ENCODE measurements at places on chromosomes 2 and 18.
A peak's percentile ranks its signal among the peaks of the same experiment; 100 is the strongest.

GRCh38 chr2:110677080-110677479, 783 bp downstream of the BUB1 start:
- no peak overlapping the region for H3K27ac ChIP-seq
- no peaks in the 10 kb centered on the region for H3K27me3 ChIP-seq
- no peaks in the 10 kb centered on the region for H3K36me3 ChIP-seq
- peak overlapping the region; percentile 84 for H3K4me3 ChIP-seq

DNA sequence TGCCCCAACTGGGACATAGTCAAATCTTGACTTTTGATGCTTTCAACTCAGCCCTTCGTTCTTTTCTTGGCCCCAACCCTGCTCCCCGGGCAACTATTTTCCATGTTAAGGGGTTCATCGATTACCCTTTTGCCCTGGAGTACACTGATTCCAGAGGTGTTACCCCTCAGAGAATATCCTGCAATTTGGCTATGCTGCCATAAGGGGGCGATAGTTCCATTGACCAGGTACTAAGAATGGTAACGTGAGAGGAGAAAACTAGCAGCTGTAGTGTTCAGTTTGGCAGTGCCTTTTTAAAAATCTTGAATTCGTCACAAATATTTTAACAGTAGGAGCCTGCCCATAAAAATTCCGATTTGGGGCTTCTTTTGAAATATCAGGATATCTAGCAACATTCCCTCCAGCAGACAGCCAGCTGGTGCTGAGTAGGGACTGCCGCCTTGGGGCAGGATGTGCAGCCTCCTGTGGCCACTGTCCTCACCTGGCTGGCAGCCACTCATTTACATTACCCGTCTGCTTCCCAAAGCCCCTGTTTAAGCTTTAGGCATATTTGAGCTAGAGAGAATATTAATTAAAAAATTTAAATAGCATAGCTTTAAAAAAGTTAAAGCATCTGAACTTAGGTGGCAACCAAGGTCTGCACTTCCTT, 146.3 kb upstream of the SKOR2 start:
- no peaks in the 10 kb centered on the region for H3K4me1 ChIP-seq
- H3K27ac ChIP-seq: no peak overlapping the region
- no peaks in the 10 kb centered on the region for H3K36me3 ChIP-seq
- H3K27me3 ChIP-seq: peaks cover 9% of the 10 kb centered on the region
- DNase-seq: peak; percentile 51

- H3K27me3 ChIP-seq: no peaks in the 10 kb centered on the region
- no peak overlapping the region for H3K27ac ChIP-seq
- DNase-seq: no peak
Observed at GRCh38 chr2:174012347-174013314, 47.5 kb upstream of the SP3 start.

- H3K36me3 ChIP-seq: no peaks in the 10 kb centered on the region
- DNase-seq: peak; percentile 77
- peaks cover 6% of the 10 kb centered on the region for H3K4me1 ChIP-seq
- H3K4me3 ChIP-seq: no peak overlapping the region
- H3K27ac ChIP-seq: no peak overlapping the region
- H3K27me3 ChIP-seq: no peaks in the 10 kb centered on the region
Observed at GRCh38 chr2:40240070-40240469, 211.8 kb downstream of the SLC8A1 start.

- H3K27me3 ChIP-seq: no peaks in the 10 kb centered on the region
- peaks cover 35% of the 10 kb centered on the region for H3K4me1 ChIP-seq
- H3K27ac ChIP-seq: no peak overlapping the region
- H3K4me3 ChIP-seq: no peak overlapping the region
Observed at GRCh38 chr2:42139101-42139500, 30.1 kb upstream of the EML4 start.

- no peaks in the 10 kb centered on the region for H3K36me3 ChIP-seq
- peak overlapping the region; percentile 70 for H3K27ac ChIP-seq
- no peak overlapping the region for H3K4me3 ChIP-seq
- DNase-seq: no peak
- no peaks in the 10 kb centered on the region for H3K27me3 ChIP-seq
Observed at GRCh38 chr2:217440000-217440399, 562.8 kb downstream of the TNS1 start.

DNA sequence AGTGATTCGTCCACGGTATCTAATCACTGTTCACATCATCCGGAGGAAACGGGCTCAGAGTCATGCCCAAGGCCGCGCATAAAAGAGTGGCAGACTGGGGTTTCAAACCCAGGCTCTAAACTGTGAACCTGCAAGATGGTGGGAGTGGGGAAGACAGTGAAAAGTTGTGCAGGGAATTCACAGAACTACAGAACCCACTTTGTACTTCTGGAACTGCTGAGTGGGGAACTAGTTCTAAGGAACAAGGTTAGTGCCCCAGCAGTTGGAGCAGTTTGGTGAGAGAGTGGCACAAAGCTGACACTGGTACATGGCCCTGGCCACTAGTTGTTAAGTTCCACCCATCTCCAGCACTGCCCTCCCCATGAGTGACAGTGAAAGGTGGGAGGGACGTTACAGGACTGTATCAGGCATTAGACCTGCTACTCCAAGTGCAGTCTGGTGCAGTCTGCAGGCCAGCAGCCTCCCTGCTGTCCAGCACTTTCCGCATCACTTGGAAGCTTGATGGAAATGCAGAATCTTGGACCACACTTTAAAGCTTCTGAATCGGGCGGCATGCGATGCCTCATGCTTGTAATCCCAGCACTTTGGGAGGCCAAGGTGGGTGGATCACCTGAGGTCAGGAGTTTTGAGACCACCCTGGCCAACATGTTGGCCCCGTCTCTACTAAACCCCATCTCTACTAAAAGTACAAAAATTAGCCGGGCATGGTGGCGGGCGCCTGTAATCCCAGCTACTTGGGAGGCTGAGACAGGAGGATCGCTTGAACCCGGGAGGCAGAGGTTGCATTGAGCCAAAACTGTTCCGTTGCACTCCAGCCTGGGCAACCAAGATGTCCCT, 47.3 kb downstream of the C2orf42 start:
- H3K27ac ChIP-seq: peak overlapping the region; percentile 89
- peak overlapping the region; percentile 76 for H3K4me3 ChIP-seq
- H3K27me3 ChIP-seq: no peaks in the 10 kb centered on the region
- peaks cover under 1% of the 10 kb centered on the region for H3K36me3 ChIP-seq
- H3K4me1 ChIP-seq: peaks cover 22% of the 10 kb centered on the region
- DNase-seq: peak; percentile 49

DNA sequence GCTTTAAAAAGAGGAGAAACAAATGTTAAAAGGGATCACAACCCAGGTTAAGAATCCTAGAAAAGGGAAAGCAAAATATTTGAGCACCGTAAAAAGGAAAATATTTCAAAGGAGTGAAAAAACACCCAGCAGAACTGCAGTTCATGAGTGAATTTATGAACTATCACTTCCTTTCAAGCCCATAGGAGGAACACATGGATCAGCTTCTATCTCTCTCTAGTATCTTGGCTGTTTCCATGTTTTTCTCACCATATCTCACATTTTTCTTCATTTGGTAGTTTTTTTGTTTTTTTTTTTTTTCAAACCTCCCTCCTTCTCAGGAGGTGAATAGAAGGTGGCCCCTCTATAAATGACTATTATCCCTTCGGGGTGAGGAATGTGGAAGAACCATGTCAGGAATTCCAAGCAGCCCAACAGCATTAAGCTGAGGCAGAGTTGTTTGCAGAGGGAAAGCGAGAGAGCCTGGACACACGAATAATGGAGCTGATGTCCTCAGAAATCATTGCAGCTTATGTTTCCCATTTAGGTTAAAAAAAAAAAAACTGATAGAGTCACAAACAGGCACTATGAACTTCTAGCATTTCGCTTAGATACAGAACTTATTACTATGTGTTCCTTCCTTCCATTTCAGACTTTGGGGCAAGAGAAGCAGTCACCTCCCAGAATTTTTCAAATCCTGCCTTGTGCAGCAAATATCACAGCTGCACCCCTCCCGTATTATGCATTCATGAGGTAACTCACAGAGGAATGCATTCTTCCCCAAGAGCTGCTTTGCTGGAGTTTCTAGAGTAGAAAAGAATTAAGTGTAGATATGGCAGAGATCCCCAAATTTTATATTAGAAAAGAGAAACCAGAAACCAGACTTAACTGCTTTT, 315.6 kb downstream of the IRS1 start:
- peaks cover 10% of the 10 kb centered on the region for H3K4me1 ChIP-seq
- no peak overlapping the region for H3K4me3 ChIP-seq
- no peaks in the 10 kb centered on the region for H3K27me3 ChIP-seq
- no peak for DNase-seq
- H3K36me3 ChIP-seq: peaks cover 9% of the 10 kb centered on the region

DNA sequence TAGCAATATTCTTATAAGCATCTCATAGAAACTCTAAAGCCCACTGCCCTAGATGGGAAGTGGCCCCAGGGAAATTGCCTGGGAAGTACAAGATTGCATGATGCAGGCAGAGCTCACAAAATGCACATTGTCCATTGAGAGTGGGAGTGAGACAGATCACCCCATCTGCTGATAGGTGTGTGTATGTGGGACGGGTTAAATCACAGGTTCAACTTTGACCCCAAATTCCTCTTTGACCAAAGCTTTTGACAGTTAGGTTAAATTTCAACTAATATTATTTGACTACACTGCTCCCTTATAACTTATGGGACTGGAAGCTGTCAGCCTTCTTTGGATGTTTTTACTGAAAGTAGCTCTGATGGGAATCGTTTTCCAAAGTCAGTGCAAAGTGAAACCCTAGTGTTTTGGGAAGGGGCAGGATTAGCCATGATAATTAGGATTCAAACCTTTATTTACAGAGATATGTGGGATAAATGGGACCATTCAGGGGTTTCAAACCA, 11.4 kb upstream of the FABP1 start:
- peaks cover 80% of the 10 kb centered on the region for H3K27me3 ChIP-seq
- H3K4me1 ChIP-seq: no peaks in the 10 kb centered on the region
- no peak for DNase-seq

GRCh38 chr2:190272457-190272842, 47.2 kb downstream of the HIBCH start:
- no peak overlapping the region for H3K4me3 ChIP-seq
- H3K27me3 ChIP-seq: no peaks in the 10 kb centered on the region

- no peaks in the 10 kb centered on the region for H3K27me3 ChIP-seq
- H3K27ac ChIP-seq: no peak overlapping the region
- no peak for DNase-seq
- peaks cover 12% of the 10 kb centered on the region for H3K4me1 ChIP-seq
- no peak overlapping the region for H3K4me3 ChIP-seq
- H3K36me3 ChIP-seq: no peaks in the 10 kb centered on the region
Observed at GRCh38 chr2:13917958-13918357, 714.6 kb upstream of the LRATD1 start.

- DNase-seq: no peak
- H3K4me1 ChIP-seq: peaks cover 12% of the 10 kb centered on the region
- H3K36me3 ChIP-seq: no peaks in the 10 kb centered on the region
- H3K27ac ChIP-seq: no peak overlapping the region
Observed at GRCh38 chr2:39663187-39663930, 2.4 kb upstream of the TMEM178A start.

- no peaks in the 10 kb centered on the region for H3K27me3 ChIP-seq
- no peak overlapping the region for H3K27ac ChIP-seq
- H3K4me1 ChIP-seq: no peaks in the 10 kb centered on the region
Observed at GRCh38 chr2:127448526-127448925, 30.3 kb downstream of the PROC start.

GRCh38 chr2:62660087-62660486, 45.4 kb upstream of the EHBP1 start:
- H3K27me3 ChIP-seq: no peaks in the 10 kb centered on the region
- H3K36me3 ChIP-seq: no peaks in the 10 kb centered on the region
- DNase-seq: no peak
- no peak overlapping the region for H3K4me3 ChIP-seq
- H3K27ac ChIP-seq: peak overlapping the region; percentile 91
- peaks cover 58% of the 10 kb centered on the region for H3K4me1 ChIP-seq

DNA sequence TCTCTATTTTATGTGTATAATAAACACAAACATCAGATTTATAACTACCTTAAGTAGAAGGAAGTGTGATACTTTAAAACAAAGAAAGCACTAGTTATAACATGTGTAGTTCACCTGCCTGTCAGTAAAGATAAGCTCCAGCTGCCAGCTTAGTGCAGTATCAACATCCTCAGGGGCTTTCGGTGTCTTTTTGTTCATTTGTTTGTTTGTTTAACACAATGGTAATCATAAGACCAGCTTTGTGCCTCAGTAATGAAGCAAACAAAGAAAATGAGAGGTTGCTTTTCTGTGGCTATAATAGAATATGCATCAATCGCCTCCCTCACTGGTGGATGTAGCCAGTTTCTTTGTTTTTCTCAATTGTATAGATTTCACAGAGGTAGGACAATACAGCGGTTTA, 1499.0 kb upstream of the TMEFF2 start:
- DNase-seq: no peak
- no peak overlapping the region for H3K4me3 ChIP-seq
- no peak overlapping the region for H3K27ac ChIP-seq
- no peaks in the 10 kb centered on the region for H3K36me3 ChIP-seq
- no peaks in the 10 kb centered on the region for H3K27me3 ChIP-seq

GRCh38 chr2:201122276-201122675, 6.3 kb downstream of the CFLAR start:
- no peak for DNase-seq
- H3K27me3 ChIP-seq: no peaks in the 10 kb centered on the region
- H3K4me3 ChIP-seq: peak overlapping the region; percentile 37
- H3K4me1 ChIP-seq: peaks cover 61% of the 10 kb centered on the region

- H3K27ac ChIP-seq: peak overlapping the region; percentile 61
- H3K36me3 ChIP-seq: no peaks in the 10 kb centered on the region
- DNase-seq: peak; percentile 68
- H3K4me1 ChIP-seq: peaks cover 35% of the 10 kb centered on the region
Observed at GRCh38 chr2:172927641-172928357, 147.8 kb upstream of the MAP3K20 start.

GRCh38 chr18:45626330-45627203, 11.3 kb downstream of the SLC14A2 start:
- peaks cover 6% of the 10 kb centered on the region for H3K4me1 ChIP-seq
- peak; percentile 44 for DNase-seq
- H3K4me3 ChIP-seq: no peak overlapping the region
- no peaks in the 10 kb centered on the region for H3K36me3 ChIP-seq

- peaks cover 16% of the 10 kb centered on the region for H3K4me1 ChIP-seq
- peak; percentile 51 for DNase-seq
- no peak within 1 kb of the TSS for H3K4me3 ChIP-seq
- no peaks in the 10 kb centered on the region for H3K27me3 ChIP-seq
Observed at GRCh38 chr2:208129744-208130711, at the start of gene CRYGC. Gene CRYGC, minus strand, starts transcription at chr2:208129828. Its CDS starts 36 bp downstream, at chr2:208129792.

- H3K27ac ChIP-seq: no peak within 1 kb of the TSS
- peaks cover 5% of the 10 kb centered on the region for H3K4me1 ChIP-seq
- DNase-seq: peak; percentile 30
- peak within 1 kb of the TSS; percentile 78 for H3K4me3 ChIP-seq
- H3K27me3 ChIP-seq: no peaks in the 10 kb centered on the region
Observed at GRCh38 chr2:196592911-196593881, 46.3 kb upstream of the CCDC150 start.

- H3K4me1 ChIP-seq: no peaks in the 10 kb centered on the region
- no peaks in the 10 kb centered on the region for H3K27me3 ChIP-seq
- no peaks in the 10 kb centered on the region for H3K36me3 ChIP-seq
- DNase-seq: no peak
- H3K4me3 ChIP-seq: no peak overlapping the region
- H3K27ac ChIP-seq: no peak overlapping the region
Observed at GRCh38 chr2:197821550-197822289, 17.3 kb downstream of the PLCL1 start.

DNA sequence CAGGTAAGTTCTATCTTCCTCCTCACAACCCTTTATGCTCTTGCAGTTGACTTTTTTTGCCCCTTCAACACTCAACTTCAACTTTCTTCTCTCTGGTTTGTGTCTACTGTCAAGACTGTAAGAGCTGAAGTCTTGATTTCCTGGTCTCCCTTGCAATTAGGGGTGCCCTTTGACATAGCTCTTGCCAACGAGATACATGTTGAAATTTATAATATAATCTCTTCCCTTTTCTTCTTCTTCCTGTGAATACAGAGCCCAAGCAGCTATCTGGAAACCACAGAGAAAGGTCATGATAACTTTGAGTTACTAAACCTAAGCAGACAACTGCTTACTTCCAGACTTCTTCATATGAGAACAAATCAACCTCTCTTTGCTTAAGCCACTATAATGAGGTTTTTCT, 163.5 kb downstream of the MC4R start:
- DNase-seq: no peak
- H3K27me3 ChIP-seq: peaks cover 88% of the 10 kb centered on the region
